ENCODE measurements at places on chromosomes 13 and 19.

DNA sequence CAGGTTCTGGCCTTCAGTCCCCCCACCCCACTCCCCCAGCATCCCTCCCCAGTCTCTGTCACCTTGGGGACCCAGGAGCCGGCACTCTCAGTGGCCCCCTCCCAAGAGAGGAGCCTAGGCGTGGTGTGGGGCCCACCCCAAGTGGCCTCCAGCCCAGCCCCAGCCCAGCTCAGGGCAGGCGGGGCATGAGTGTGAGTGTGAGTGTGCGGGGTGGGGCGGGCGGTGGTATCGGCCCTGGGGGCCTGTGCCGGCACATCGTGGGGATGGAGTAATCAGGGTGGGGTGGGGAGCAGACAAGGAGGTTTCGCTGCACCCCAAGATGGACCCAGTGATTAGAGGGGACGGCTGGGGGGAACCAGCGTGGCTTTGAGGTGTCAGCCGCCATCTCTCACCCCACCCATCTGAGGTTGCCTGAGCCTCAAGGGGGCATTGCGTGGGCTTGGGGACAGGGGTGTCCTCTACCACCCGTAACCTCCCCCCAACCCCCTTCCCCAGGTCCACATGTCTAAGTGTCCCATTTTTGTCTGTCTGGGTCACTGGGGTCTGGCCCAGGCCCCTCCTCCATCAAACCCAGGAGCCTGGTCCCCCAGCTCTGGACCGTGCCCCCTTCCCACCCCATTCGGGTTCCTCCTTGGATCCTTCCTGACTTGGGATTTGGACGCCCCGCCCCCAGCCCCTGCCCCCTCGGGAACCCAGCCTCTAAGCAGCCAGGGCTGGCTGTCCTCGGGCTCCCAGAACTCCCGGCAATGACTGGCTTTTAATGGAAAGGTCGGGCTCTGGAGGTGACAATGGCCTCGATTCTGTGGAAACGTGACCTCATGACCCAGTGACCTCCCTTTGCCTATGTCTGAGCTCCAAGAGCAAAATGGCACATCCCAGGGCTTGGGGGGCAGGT lies 6.9 kb upstream of the SULT2B1 start:
- DNase-seq, result no peak

- no peak for DNase-seq
Measured at GRCh38 chr13:76720821-76721220, 165.4 kb downstream of the KCTD12 start.

- no peak for DNase-seq
Measured at GRCh38 chr19:46484656-46485055, 11.0 kb downstream of the PNMA8B start.

DNA sequence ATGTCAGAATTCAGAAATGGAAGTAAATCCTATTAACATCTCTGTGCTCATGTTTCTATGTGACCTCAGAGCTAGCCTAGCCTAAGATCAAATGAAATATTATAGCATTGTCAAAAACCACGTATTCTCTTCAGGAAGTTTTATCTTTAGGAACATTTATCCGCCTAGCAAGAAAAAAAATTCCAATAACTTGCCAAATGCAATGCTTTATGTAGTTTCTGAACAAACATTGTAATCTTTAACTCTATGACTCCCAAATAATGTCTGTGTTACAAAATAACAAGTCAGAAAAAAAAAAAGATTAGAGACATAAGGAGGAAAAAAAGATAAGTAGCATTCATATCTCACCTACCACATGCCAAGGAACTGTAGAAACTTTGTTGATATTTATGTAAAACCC lies 18.4 kb upstream of the IPO5 start:
- no peak for DNase-seq

- DNase-seq, result no peak
Measured at GRCh38 chr13:60931858-60932546, 483.6 kb downstream of the PCDH20 start.

DNA sequence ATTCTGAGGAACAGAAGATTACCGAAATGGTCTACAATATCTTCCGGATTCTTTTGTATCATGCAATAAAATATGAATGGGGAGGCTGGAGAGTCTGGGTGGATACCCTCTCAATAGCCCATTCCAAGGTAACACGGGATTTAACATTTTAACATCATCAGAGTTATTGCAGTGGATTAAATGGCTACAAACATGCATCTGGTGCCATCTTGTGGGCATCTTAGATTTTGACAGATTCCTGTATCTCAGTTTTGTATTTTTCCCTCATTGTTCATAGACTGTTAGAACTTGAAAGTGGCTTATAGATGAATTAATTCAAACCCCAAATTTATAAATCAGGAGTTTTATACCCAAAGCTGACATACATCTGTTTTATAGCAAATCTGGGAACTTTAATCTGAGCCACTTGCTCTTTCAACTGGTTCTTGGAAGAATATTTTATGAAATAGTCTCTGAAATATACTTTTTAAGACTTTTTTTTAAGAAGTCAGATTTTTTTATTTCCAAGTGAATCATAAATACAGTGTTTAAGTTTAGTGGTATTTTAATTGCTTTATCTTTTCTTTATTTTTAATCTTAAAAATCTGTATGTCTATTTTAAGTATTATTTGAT lies 215.2 kb downstream of the NBEA start:
- no peak for DNase-seq

- peak; percentile 12 for DNase-seq
Measured at GRCh38 chr19:35044317-35045117, 3.0 kb downstream of the HPN start.

DNA sequence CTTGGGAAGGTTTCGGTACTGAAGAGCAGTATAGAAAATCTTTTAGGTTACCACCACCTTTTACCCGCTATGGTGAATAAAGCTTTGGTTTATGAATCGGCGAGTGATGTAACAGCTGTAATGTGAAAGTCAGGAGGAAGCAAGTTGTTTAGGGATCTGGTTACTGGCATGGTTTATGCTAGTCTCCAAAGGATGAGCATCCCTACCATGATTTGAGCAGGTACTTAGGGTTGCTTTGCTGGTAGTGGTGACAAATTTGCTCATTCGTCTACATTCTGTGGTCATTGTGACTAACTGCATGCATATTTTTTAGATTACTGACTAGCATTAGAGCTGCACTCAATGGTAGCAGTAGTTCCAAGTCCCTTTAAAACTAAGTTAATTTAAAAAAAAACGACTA lies 104.1 kb downstream of the FRY start:
- no peak for DNase-seq

DNA sequence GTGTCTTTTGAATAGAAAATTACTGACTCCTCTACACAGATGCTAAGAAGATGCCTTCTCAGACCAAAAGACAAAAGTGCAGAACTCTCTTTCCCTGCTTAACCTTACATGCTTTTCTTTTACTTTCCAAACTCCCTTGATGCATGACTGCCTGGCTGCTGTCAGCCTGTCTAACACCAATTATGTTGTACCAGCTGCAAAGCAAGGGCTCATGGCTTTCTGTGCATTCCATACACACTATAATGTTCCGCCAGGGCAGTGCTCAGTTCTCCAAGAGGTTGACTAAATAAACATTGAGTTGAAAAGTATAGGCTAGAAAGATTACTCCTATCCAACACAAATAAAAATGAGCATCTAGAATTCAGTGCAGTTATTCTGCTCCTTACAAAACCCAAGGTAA lies 330.4 kb upstream of the NBEA start:
- DNase-seq, result no peak

- DNase-seq, result no peak
Measured at GRCh38 chr13:106530171-106530851, 5.2 kb downstream of the EFNB2 start.

DNA sequence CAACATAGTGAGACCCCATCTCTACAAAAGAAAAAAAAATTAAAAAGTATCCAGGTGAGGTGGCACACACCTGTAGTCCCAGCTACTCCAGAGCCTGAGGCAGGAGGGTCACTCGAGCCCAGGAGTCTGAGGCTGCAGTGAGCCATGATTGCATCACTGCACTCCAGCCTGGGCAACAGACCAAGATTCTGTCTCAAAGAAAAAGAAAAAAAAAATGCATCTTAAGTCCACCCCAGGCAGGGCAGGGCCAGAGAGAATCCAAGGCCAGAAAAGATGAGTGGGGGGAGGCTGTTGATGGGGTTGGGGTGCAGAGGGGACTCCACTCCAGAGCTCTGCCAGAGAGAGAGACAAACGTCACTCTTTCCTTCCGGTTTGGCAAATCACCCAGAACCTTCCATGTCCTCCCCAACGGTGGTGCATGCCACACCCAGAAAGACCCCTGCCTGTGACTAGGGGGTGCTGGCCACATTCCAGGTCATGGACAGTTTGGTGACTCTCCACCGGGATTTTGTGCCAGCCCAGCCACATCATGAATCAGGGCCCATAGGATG lies 431 bp downstream of the FUT3 start:
- DNase-seq, result no peak

GRCh38 chr19:18610245-18610555 lies 2.5 kb upstream of the TMEM59L start:
- DNase-seq, result no peak

GRCh38 chr13:29845440-29846056 lies 4.9 kb downstream of the UBL3 start:
- DNase-seq, result no peak

DNA sequence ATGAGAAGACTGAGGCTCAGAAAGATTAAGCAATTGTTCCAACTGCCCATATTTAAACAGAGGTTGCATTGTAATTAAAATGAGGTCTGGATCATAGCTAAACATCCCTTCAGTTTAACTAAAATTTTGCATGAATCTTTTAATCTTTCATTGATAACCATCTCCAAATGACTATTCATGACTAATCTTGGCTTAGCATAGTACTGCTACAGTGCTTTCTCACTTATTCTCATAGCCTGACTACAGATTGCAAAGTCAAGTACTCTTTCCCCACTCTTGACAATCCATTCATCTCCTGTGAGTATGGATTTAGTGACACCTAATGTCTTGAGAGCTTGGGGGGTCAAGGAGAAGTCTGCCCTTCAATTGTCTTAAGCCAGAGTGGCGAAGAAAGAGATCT lies 258.4 kb downstream of the RFC3 start:
- DNase-seq, result no peak

GRCh38 chr13:21965095-21965494 lies 294.2 kb downstream of the FGF9 start:
- DNase-seq, result no peak

DNA sequence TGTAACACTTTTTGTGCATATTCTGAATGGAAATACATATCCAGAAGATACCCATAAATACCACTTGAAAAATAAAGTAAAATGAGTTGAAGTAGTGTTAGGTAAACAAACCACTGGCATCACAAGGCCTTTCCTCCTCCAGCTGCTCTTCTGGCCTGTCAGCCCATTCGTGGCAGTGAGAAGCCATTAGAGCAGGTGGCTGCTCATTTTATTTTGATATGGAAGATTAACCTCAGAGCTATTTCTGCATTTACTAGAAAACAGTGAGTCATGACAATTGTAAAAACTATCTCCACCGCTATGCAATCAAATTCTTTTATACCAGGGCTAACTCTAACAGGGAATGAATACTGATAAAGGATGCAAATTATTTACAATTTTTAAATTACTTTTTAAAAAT lies 2898.1 kb downstream of the PCDH9 start:
- DNase-seq, result no peak

GRCh38 chr13:40897053-40897452 lies 107.6 kb downstream of the SLC25A15 start:
- DNase-seq, result no peak

GRCh38 chr13:112871742-112872141 lies 97.3 kb upstream of the MCF2L start:
- no peak for DNase-seq

DNA sequence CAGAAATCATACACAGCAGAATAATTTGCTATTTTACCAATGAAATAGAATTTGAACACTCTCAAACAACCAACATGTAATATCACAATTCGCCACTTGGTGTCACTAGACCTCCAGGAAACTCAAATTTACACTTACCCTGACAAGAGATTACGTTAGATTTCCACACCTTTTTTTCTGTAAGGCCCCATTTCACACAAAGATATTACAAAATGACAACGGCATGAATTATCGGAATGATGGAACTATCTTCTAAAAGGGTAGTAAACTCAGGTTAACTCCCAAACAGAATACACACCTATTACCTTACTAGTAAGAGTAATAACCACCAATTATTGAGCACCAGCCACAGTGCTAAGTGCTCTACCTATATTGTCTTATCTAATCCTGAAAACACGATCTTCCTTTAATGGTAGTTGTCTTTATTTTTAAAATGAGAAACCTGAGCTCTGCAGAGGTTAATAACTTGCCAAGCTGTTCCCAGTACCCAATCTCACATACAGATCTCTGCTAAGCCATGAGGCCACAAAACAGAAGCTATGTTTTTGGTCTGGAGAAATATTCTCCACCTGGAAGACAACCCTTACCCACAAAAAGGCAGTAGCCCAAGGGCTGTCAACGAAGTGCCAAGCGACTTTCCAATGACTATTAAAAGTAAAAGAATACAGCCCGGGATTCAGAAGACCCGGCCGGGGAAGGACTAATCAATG lies 152.4 kb downstream of the DCLK1 start:
- DNase-seq, result no peak

- DNase-seq, result no peak
Measured at GRCh38 chr19:6733338-6734095, 3.9 kb downstream of the GPR108 start.

DNA sequence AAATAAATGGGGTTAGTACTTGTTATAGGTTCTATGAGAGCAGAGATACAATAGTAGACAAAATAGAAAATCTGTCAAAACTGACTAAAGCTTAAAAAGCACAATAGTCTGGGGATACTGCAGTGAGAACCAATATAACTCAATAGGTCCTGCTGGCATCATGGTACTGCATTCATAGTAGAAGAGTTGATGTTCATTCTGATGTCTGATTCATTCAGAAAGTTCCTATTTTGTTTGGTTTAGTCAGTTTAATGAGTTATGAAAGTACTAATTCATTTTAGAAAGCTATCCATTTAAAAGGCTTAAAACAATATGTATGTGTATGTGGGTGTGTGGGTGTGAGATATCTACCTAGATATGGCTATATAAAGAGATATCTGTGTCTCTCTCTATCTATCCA lies 152.8 kb downstream of the LHFPL6 start:
- no peak for DNase-seq

DNA sequence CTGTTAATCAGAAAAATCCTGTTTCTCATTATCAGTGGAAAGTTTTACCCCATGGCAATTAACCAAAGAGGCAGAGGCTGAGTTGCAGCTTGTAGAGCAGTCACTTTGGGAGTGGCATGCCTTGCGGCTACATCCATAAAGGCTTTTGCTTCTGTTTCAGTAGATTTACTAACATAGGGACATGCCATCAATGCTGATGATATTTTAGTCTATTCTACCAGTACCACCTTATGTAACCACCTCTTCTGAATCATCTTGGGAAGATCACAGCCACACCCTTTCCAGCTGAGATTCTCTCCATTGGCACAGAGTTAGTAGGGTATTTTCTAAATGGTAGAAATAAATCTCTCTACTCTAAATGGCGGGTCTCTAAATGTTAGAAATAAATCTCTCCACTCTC lies 37.5 kb downstream of the POSTN start:
- DNase-seq, result no peak

Data from NK-92 treated with Interleukin-12 subunit alpha and Interleukin-12 subunit beta, amount 100 ng/mL, for 24 hours (cell line).